NCI-H526 (cell line): ENCODE measurements at places on chromosomes 5 and 9.
A peak's percentile ranks its signal among the peaks of the same experiment; 100 is the strongest.

- no peak for DNase-seq
Observed at GRCh38 chr9:109422641-109423040, 75.5 kb downstream of the PTPN3 start.

DNA sequence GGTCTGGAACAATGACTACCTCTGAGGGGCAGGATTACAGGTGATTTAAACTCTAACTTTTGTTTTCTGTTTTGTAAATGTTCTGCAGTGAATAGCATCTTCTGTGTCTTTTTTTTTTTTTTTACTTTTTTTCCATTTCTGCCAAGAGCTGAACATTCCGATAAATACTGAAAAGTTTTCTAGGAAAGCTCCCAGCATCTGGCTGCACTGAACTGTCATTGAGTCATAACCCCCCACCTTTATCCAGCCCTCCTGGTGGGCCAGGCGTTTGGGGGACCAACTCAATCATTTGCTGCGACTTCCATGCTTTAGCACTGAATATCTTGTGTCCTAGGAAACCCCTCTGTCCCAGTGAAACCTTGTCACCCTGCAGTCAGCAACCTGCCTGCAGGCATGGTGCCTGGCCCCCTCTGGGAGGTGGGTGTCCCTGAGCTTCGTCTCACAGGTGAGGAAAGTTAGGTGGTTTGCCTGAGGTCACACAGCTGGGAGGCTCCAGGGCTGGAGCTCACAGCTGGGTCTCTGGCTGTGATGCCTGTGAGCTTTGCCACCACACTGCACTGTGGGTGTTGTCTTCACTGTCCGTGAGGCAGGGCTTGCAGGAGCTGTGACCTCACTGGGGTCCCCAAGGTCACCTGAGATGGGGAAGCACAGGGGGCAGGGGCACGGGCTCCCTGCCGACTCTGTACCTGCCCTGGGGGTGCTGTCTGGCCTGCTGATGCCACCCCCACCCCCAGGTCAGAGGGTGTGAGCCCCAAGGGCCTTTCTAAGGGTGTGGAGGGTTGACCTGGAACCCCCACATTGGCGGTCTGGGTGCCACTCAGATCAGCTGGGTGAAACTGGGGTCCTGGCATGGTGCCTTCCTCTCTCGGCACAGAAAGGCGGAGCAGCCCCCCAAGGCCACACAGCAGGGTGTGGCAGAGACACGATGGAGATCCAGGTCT, 14.1 kb downstream of the PLPP7 start:
- DNase-seq: no peak

GRCh38 chr5:143562935-143563334, 159.4 kb upstream of the NR3C1 start:
- no peak for DNase-seq

DNA sequence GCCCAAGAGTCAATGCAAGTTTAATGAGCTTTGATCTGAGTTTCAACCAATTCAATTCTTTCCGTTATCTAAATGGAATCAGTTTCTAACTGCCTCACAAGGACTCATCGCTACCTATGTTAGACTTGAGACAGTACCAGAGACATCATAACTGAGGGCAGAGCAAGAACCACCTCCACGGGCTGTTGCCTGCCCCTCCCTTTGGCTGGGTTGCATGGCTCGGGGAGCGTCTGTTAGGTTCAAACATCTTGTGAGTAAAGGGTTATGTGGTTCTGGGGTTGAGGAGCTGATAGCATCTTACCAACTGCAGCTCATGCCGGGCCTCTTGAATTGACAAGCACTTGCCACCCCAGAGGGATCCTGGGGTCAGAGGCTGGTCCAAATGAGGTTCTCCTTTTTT, 457.9 kb downstream of the ENC1 start:
- DNase-seq: no peak

DNA sequence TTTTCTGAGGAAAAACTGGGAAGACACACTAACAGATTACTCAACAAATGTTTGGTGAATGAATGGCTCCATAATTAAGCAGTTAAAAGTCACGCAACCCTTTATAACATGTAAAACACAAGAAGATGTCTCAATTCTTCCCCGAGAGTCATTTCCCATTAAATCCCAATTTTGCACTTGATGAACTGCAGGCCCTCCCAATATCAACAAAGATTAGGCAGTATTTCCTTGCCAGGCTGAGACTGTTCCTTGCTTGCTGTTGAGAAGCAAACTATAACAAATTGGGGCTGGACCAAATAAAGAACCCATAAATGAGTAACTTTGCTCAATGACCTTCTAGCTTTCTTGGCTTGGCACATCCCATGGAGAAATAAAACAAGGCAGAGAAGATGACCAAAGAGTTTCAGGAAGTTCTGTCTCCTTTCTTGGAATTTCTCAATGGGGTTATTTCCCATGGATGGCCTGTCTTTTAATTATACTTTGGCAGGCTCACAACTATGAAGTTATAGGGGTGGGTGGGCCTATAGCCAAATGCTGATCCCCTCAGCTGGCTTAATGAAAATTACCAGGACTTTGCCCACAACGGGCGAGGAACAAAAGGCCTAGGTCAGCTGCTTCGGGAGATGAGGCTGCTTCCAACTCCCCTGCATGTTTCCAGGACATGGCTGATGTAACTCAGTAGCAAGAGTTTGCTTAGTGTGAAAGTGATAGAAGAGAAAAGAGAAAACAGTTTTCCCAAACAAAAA, 243.1 kb upstream of the RFX3 start:
- no peak for DNase-seq

DNA sequence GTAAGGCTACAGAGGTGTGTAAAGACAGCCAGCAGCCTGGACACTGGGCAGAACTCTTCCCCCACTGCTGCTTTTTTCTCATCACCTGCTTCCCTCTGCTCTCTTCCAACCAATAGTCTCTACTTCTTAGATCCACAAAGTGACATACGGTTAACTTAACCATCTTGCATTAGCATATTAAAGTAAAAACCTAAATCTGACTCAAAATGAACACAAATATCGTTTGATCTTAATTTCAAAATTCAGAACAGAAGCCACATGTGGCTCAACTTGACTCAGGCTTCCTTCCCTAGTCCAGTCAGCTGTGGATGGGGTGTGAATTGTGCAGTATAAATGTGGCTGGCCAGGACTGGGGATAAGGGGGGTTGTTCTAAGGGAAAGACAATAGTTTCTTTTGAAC, 114.3 kb downstream of the STARD4 start:
- no peak for DNase-seq

GRCh38 chr9:114055061-114055460, 23.0 kb downstream of the AMBP start:
- DNase-seq: no peak

DNA sequence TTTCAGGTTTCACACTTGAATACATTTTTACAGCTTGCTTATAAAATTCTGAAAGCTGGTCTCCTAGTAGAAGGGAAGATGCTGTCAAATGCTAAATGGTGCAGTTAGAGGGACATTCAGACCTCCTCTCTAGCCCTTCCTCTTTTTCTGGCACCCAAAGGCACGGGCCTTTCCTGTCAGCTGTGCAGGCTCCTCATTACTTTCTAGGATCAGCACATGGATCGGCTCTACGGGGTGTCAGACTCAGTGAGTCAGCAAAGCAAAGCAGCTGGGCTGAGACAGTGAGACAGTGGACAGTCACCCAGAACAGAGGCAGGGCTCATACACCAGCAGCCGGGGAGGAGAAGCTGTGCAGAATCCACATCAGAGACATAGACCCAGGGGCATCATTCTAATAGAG, 80.0 kb upstream of the TNC start:
- DNase-seq: no peak

DNA sequence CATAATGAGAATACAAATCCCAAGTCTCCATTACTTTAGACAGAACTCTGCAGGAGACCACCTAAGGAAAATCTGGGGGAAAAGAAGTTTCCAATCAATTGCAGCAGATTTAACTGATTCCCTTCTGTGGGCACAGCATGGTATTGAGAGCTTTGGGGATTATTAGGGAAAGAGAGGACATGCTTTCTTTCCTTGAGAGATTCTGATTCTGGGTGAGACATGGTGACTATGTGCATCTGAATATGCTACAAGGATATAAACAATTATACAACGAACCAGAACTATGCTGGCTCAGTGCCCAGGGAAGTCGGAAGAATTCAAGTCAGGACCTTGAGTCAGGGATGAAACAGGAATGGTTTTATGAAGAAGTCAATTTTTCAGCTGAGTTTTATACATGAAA, 183.7 kb downstream of the PDE4D start:
- no peak for DNase-seq

DNA sequence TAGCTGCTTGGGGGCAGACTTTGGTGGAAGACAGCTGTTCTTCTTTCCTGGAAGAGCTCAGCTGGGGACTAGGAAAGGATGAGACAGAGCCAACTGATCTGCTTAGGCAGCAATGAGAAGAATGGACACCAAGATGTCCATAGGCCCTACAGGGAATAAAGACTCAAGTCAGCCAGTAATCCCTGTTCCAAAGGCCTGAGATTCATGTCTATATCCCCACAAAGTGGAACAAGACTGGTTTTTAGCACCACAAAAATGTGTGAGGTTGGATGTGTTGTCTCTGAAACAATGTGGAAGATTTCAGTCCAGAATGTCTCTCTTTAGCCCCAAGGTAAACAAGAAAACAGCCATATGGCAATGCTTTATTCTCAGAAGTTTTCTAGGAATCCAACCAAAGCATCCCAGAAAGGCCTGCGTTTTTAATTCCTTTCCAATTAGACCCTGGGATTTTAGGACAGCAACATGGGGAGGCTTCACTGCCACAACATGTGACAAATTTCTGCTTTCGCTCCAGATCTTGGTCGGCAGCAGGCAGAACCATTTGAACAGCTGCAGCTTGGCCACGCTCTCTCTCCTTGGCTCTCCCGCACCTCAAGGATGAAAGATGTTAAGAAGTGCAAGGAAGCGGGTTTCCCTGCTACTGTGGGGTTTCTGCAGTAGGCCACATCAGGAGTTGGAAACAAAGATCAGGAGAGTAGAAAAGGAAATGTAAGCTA, 245.1 kb downstream of the FSTL4 start:
- DNase-seq: no peak

GRCh38 chr9:17021387-17021970, 113.4 kb upstream of the CNTLN start:
- DNase-seq: no peak

GRCh38 chr9:3708751-3709150, 182.9 kb upstream of the RFX3 start:
- no peak for DNase-seq

DNA sequence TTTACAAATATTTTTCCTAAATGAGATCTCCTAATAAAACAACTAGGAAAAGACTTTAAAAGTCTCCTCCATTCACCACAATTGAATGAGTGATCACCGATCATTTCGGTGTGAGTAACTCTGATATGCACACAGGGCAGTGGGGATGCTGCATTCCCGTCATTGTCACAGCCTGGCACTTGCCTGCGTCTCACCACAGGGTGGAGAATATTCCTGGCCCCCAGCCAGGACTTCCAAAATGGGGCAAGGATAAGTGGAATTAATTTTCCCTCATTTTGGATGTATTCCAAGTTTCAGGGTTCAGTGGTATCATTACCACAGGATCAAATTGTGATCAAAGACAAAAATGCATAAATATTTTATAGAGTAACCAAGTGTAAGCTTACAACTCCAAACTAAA, 107.1 kb downstream of the CTNND2 start:
- DNase-seq: no peak

GRCh38 chr9:71908825-71909224, 2.2 kb downstream of the ABHD17B start:
- no peak for DNase-seq

- DNase-seq: peak; percentile 43
Observed at GRCh38 chr9:136787690-136788400, 3.3 kb upstream of the TMEM141 start.

- DNase-seq: no peak
Observed at GRCh38 chr9:91736311-91736710, 213.7 kb downstream of the ROR2 start.

GRCh38 chr5:151208481-151208914, 15.4 kb downstream of the CCDC69 start:
- no peak for DNase-seq

- DNase-seq: no peak
Observed at GRCh38 chr5:42596817-42597216, 159.8 kb upstream of the CCDC152 start.

DNA sequence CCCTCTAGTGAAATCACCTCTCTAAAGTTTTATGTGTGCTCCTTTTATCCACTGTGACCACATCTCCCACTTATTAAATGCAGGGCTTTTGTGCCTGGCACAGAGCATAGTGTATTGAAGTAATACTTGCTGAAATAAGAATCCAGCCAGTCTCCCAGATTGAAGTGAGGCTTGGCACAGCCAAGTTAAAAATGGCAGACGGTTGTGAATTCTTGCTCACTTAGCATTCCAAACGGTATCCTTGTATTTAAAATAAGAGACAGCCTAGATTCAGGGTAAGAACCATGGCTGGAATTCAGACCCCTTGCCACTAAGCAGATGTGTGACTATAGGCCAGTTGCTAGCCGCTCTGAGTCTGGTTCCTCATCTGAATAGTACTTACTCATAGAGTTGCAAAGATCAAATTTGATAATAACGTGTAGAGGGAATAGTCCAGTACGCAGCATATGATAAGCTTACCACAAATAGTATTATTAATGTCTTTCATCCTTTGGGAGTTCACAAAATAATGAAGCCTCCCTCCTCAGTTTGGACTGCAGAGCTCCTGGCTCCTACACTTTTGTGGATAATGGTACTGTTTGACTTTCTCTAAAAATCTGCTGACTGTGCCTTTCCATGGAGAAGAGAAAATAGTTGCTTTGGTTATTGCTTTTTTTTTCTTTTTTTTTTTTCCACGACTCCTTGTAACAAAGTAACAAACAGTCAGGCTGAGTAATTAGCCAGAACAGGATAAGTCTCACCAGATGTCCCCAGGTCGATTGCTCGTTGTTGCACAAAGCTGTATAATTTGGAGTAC, 51.5 kb downstream of the FGF1 start:
- DNase-seq: no peak

- DNase-seq: no peak
Observed at GRCh38 chr5:157713830-157714595, 17.2 kb upstream of the THG1L start.

- DNase-seq: no peak
Observed at GRCh38 chr9:137611623-137612609, 6.4 kb downstream of the ARRDC1 start.

DNA sequence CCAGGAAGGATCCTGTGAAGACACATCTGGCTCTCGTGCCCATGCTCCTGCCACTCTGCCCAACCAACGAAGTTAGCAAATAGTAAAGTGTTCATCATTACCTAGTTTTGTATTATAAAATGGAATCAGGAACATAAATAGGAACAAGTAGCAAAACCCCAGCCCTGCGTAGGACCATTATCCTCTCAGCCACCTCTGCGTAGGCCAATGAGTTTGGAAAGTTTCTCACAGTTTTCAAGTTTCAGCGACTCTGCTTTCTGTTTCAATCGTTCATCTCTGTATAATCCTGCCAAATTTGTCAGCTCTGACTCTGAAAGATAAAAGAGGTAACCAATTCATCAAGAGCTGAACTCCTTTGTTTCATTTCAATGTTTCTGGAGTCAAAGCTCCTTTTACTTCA, 10.1 kb upstream of the SPATA24 start:
- no peak for DNase-seq

- no peak for DNase-seq
Observed at GRCh38 chr5:8997542-8998070, 548.3 kb downstream of the SEMA5A start.

GRCh38 chr9:123710299-123710698, 219.6 kb downstream of the DENND1A start:
- no peak for DNase-seq
